Immature natural killer cell (primary cell): ENCODE measurements at places on chromosomes 7 and 10. TPM values are rescaled to one million over a fixed set of nuclear protein-coding genes. Genes with fewer than 3 reads are reported as not detected.

DNA sequence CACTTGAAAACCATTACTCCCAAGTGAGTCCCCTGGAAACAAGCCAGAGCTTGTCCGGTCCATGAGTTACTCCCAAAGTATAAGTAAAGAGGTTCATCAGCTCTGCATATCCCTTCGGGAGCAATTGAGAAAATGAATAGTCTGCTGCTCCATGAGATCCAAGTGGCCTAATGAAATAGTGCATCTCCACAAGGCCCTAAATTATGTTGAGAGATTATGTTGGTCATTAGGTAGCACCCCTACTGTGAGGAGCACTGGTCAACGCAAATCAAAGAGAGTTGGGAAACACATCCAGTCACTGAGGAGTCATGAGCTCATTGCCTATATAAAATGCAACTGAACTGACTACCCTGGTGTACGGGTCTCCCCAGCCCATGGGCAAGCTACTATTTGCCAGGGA is 205.5 kb upstream of the AOAH start:
- no peak for DNase-seq

- no peak for DNase-seq
Observed at GRCh38 chr10:71691405-71691804, 28.2 kb downstream of the C10orf105 start.

- DNase-seq: no peak
Observed at GRCh38 chr10:88528806-88529570, 54.1 kb downstream of the RNLS start.

- no peak for DNase-seq
Observed at GRCh38 chr7:139930286-139930965, 101.4 kb downstream of the TBXAS1 start.

DNA sequence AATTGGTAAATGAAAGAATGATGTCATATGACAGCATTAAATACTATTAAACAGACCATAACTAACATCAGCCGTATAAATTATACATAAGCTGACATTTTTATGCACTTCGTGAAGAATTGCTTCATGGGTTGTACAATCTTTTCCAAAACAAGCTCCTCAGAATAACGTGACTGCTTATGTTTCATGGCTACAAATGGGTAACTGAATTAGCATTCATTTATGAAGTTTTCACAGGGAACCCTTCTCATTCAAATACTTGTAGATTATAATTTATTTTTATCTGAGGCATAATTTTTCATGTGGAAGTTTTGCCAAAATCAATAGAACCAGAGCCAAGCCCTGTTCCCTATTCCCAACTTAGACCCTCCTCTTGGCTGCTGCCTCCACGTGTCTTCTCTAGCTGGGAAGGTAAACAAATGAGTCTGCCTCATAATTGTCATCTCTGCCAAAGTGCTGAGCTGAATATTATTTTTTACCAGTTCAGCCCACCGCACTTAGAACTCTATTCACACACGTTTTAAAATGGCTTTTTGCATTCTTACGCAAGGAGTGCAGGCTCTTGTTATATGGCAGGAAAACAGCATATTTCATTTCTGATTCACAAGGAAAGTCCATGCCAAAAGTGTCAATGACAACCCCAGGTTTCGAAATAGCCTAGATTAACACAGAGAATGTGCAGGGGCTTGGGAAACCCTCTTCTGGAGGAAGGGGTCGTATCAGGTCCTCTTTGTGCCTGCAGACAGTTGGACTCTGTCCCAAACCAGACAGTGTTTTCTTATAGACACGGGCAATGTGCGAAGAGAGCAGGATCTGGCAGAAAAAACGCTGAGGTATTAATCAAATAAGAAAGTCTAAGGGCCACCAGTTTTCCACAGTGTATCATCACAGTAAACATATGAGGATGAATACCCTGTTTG is 370.7 kb upstream of the MGMT start:
- no peak for DNase-seq

CRPPA gene
- polyA plus RNA-seq: 0.82 TPM

- no peak for DNase-seq
Observed at GRCh38 chr7:14403587-14403986, 414.1 kb upstream of the ETV1 start.

- DNase-seq: no peak
Observed at GRCh38 chr10:87534173-87534858, 29.6 kb downstream of the MINPP1 start.

GRCh38 chr10:61271127-61271780 is 181.9 kb downstream of the TMEM26 start:
- DNase-seq: no peak

DNA sequence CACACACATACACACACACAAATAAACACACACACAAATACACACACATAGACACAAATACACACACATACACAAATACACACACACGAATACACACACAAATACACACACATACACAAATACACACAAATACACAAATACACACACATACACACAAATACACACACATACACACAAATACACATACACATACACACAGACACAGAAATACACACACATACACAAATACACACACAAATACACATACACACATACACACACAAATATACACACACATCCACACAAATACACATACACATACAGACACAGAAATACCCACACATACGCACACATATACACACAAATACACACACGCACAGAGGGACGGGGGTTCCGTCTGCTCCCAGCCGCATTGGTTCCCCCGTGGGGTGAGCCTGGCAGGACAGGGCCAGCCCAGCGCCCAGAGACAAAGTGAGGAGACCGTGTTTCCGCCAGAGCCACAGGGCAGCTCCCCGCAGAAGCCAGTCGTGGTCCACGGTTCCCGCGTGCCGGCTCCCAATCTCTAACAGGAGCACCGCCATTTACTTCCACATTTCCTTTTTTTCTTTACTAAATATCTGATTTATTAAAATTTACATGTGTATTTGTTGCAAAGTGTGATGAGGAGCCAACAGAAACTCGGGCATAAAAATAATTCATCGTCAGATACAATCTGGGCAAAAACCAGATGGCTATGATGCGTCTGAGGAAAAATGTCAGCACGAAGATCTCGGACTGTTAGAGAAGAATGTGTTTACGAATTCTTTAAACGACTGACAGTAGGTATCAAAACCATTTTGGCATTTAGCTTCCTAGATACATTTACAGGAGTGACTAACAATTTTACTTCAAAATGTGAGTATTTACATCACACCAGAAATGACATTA is 3.1 kb upstream of the KNDC1 start:
- DNase-seq: no peak

- no peak for DNase-seq
Observed at GRCh38 chr7:150935149-150935548, 43.0 kb downstream of the KCNH2 start.

PHKG1 gene
- 0.10 TPM for polyA plus RNA-seq

DNA sequence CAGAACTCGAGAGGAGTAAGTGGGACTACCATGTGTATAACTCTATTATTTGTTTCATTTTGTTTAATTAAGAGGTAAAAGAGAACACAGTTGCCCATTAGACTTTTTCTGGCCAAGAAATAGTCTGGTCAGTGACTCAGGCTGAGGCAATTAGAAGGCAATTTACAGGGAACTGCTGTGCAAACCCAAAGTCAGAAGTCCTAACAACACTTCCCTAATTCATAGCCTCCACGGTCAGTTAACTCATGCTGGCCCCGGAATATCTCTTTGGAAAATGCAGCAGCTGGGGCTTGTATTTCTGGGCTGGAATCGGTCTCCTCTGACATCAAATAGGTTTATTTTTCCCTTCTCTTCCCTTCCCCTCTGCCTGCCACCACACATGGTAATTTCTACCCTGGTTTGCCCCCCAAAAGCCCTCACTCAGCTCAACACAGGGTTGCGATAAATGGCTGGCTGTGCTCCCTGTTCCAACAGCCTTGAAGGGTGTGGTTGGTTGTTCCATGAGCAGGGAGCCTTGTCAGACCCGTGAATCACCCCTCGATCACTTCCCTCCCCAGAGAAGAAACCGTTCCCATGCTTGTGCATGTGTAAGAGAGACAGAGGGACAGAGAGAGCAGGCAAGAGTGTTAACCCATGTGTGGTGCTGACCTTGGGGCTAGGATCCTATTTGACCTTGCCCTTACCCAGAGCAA is 5.3 kb downstream of the SH3PXD2A start:
- no peak for DNase-seq

- no peak for DNase-seq
Observed at GRCh38 chr7:358352-358751, 68.4 kb downstream of the FOXL3 start.

DNA sequence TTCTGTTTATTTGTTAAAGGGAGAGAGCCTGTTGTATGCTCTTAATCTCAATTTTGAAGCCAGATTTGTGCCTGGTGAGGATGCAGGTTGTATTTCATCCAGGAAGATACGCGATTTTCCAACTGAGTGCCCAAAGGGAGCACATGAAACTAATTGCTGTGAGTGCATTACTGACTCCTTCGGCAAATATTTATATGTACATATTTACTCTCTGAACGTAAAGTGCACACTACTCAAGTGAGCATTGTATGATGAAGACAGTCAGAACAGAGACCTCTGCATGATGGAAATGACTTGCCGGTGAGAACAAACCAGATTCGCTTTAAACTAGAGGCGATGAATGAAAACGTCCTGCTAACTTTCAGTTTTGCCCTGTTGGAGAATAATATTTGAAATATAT is 130.1 kb downstream of the MALRD1 start:
- DNase-seq: no peak

DNA sequence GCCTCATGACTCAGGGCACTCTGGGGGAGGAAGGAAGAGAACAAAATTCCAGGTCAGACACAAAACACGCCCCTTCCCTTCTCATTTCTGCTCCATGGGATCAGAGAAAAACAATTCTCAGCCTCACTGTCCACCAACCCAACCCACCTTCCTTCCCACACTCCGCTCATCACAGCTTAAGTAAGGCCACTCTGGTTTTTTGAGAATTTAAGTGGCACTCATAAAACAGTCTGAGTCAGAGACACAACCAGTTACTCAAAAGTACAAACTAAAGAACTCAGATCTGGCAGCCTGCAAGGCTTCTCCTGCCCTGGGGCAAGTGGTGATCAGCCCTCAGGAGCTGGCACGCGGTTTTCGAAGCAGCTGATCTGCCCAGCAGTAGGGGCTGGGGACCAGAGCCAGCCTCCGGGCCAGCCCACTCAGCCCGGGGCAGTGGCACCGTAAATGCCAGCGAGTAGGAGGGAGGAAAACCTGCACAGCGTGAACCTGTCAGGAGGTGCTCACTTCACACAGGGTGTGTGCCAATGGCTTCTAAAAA is 39.1 kb upstream of the ABLIM1 start:
- DNase-seq: no peak

DNA sequence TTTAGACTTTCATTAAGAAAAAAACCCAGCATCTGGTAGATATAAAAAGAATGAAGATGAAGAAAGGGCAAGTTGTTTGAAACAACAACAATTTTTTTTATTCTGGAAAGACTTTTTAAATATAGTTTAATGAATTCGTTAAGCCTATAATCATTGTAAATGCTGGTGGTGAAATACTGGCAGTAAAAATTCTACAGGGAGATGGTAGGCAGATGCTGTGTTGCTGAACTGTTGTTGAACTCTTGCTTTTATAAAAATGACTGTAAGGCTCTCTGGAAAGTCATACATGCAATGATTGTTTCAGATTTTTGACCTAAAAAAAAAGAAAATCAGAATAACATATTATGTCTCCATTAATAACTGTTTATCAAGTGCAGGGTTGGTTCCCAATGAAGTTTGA is 39.0 kb downstream of the SCIN start:
- DNase-seq: no peak

LBX1 gene
- not detected for polyA plus RNA-seq

DNA sequence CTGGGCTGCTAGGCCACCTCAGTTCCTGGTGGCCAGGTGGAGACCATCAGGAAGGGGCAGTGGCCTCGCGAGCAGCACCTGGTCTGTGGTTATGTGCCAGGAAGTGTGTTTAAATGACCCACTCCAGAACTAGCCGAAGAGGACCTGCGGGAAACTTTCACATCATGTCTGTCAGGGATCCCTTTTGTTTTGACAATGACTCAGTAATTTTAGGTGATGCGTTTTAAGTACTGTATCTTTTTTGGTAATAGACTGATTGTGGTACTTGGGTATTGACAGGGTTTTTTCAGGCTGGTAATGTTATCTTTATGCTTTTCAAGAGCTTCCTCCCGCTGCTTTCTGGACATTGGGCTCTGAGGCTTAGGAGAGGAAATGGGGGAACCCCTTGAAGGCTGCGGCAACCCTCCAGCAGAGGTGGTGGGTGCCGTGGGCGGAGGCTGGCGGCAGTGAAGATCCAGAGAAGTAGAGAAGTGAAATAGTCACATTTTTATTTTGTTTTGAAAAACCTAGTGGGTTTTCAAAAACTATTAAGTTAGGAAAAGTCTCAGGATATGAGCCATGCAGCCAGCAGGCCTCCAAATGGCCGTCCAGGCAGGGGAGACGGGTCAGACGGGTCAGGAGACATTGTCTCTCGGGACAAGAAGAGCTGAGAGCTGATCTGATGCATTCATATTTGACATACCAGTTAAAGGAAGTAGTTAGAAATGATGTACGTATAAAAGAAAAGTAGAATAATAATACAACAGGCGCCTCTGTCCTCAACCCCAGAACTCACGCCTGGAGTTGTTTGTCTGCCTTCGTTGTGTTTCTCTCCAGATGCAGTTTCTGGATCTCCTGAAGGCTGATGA is 27.7 kb downstream of the PPP2R2D start:
- DNase-seq: peak; percentile 49

DNA sequence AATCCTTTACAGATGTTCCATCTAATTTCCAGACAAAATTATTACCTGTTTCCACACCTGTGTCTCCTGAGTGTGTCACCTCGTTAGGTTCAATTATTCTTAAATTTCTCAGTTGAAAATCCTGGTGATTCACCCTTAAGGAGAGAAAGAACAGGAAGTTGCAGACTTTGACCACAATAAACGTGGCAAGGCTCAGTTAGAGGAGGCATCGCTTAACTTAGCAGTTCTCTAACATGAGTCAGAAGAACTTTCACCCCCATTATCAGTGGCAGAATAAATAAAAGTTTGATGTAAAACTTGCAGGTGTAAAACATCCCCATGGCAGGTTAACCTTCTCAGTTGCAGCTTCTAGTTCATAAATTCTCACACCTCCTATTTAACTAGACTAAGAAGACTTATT is 8.3 kb downstream of the XPNPEP1 start:
- peak; percentile 69 for DNase-seq
